Kidney tubule cell (primary cell): ENCODE measurements at places on chromosomes 12 and 14.
A peak's percentile ranks its signal among the peaks of the same experiment; 100 is the strongest.

GRCh38 chr14:29687866-29688265 is 239.8 kb downstream of the PRKD1 start:
- no peak for DNase-seq

DNA sequence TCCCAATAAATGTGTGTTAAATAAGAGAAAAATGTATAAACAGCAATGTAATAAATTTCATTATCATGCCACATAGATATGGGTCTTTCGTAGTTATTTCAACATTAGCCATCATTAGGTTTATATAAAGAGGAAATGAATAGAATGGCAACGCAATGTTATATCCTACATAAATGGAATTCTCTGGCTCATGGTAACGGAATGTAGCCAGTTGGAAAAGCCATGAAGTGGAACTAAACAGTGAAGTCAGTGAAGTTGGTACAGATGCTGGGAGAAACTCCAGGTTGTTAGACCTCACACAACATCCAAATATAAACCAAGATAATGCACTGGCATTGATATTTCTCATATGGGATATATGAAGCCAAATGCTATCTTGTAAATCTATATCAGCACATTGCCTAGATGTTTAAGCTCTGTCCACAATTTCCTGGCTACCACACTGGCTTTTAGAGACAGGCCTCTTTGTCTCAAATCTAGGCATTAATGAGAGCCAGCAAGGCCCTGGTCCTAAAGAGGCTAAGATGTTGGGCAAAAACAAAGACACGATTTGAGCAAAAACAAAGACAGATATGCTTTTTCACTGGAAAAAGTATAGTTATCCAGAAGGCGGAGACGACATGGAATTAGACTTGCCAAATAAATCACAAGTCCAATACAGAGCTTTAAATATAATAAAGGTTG is 861.0 kb downstream of the RPS29 start:
- peak; percentile 65 for DNase-seq

GRCh38 chr14:30500222-30500621 is 58.7 kb upstream of the G2E3 start:
- no peak for DNase-seq

GRCh38 chr14:38469156-38469555 is 213.3 kb upstream of the CLEC14A start:
- DNase-seq, result no peak

DNA sequence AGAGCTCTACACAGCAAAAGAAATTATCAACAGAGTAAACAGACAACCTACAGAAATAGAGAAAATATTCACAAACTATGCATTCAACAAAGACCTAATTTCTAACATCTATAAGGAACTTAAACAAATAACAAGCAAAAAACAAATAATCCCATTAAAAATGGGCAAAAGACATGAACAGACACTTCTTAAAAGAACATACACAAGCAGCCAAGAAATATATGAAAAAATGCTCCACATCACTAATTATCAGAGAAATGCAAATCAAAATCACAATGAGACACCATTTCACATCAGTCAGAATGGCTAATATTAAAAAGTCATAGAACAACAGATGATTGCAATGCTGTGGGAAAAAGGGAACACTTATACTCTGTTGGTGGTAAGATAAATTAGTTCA is 100.7 kb upstream of the LGR5 start:
- DNase-seq, result no peak

DNA sequence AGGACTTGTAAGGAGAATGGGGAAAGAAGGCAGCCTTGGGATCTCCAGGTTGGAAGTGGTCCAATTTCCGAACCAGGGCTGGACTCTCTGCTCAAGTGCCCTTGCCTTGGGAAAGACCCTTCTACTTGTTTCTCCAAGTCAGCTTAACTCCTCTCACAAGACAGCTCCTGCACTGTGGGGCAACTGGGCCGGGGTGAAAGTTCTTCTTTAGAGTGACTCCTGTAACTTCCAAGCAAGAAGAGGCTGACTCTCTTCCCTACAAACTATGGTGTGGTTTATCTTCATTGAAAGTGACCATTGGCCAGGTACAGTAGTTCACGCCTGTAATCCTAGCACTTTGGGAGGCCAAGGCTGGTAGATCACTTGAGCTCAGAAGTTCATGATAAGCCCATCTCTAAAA is 13.7 kb downstream of the KRT1 start:
- no peak for DNase-seq

- DNase-seq, result no peak
Measured at GRCh38 chr12:131735476-131736445, 24.9 kb downstream of the SFSWAP start.
